Astrocyte of the hippocampus (primary cell): ENCODE measurements at places on chromosomes 13 and 19.

GRCh38 chr19:3375221-3376090, 9.1 kb downstream of the NFIC start:
- peak; percentile 65 for DNase-seq

DNA sequence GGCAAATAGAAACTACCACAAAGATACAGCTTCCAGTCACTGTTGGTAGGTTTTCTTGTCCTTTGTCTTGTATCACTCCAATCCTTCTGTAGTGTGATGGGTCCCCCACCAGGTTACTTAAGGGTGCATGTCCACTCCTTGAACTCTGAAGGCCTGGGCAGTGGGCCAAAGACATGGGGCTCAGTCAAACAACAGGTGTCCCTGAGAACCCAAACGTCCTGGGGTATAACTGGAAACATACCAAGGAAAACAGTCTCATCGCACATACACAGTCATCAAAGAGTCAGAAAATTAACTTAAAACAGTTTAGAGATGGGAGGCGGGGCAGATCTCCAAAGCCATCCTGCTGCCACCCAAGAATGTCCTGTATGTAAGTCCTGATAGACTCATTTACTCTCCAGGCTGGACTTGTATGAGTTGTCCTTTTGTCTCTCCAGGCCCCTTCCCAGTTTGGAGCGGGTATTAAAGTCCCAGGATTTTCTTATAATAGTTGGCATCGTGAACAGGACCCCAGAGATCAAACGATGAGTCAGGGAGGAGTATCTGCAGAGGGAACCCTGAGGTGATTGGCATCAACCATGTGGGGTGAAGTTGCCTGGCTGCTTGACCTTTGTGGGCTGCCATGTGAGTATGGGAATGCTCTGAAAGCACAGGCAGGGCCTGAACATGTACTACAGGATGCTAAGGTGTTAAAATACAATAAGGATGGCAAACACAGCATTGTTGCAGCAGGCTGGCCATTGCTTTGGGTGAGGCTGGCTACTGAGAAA, 613.2 kb upstream of the KLF12 start:
- no peak for DNase-seq

DNA sequence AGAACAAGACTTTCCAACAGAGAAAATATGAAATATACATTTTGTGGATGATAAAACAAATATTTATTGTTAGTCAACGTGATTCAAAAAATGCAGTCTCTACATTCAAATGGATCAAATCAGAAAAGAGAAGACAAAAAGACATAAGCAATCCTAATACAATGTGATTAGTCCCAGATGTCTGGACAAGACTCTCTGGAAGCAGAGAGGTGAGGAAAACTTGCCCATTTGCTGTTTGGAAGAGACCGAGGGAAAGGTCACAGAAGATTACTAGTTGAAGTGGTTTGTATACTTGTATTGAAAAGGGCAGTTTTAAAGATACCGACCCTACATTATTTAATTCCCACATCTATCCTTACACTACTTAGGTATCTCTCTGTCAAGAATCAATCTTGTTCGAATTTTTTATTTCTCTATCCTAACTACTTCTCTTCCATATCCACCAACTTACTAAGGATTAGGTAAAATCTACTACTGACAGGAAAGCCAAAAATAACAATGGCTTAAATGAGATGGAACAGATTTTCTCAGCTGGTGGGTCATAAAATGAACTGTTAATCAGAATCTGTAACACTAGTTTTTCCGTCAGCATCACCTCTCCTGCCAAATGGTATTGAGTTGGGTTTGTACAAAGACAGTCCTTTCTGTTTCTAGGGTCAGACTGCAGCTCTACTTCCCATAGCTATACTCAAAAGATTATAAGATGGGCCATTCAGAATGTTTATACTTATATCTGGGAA, 497.1 kb downstream of the DCT start:
- DNase-seq = no peak

- DNase-seq = peak; percentile 82
Observed at GRCh38 chr13:32261567-32261966, 53.6 kb downstream of the ZAR1L start.

GRCh38 chr13:113963376-113963775, 10.5 kb downstream of the C13orf46 start:
- no peak for DNase-seq

GRCh38 chr13:36356058-36356457, 9.9 kb upstream of the SPART start:
- no peak for DNase-seq

DNA sequence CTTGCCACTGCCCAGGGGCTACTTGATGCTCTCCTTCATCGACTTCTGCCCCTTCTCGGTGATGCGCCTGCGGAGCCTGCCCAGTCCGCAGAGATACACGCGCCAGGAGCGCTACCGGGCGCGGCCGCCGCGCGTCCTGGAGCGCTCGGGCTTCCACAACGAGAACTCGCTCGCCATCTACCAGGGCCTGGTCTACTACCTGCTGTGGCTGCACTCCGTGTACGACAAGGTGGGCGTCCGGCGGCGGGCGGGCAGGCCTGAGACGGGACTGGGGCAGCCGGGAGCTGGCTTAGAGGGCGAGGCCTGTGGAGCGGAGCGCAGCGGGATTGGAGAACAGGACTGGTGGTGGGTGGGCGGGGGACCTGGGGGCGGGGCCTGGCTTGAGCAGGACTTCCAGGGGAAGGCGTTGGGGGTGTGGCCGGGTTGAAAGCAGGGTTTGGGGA, 12.7 kb upstream of the PSMD8 start:
- peak; percentile 88 for DNase-seq

DNA sequence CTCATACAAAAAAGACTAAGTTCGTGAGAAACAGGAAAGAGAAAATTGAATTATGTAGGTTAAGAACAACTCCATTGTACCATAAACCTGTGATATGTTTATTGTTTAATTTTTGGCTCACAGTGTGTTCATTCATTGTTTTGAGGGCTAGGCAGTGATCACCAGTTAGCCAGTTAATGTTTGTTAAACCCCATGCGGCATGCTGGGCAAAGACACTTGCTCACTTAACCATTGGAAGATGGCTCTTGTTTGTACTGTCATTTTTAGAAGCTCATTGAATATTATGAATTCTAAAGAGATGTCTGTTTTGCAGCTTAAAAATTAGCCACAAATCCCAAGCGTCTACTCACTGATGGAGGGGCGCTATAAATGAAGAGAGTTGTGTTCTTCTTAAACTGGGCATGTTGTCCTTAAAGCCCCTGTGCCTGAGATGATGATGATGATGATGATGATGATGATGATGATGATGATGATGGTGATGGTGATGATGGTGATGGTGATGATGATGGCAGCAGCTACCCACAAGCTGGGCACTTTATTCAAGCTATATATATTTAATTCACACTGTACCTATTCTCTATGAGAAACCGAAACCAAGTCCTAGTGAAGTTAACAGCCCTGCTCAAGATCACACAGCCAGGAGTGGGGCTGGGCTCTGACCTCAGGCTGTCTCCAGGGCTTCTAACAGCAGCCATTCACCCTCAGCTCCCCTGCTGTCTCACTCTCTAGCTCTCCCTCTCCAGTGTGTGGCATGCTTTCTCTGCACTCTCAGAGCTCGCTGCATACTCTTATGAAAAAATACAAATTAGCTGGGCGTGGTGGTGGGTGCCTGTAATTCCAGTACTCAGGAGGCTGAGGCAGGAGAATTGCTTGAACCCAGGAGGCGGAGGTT, 169.1 kb downstream of the SHISA2 start:
- DNase-seq = peak; percentile 32

GRCh38 chr13:51495316-51495715, 42.5 kb upstream of the INTS6 start:
- DNase-seq = no peak

GRCh38 chr13:108948251-108948671, 318.9 kb downstream of the MYO16 start:
- no peak for DNase-seq

GRCh38 chr13:66162470-66162869, 1067.7 kb downstream of the PCDH9 start:
- no peak for DNase-seq

- no peak for DNase-seq
Observed at GRCh38 chr13:106286811-106287210, 248.7 kb downstream of the EFNB2 start.

GRCh38 chr19:46718157-46718933, 1.4 kb upstream of the PRKD2 start:
- DNase-seq = no peak

- no peak for DNase-seq
Observed at GRCh38 chr13:101489643-101490405, 37.3 kb downstream of the ITGBL1 start.

GRCh38 chr19:41795031-41795461, 1.3 kb upstream of the CEACAM3 start:
- DNase-seq = peak; percentile 48

GRCh38 chr13:52428295-52428694, 22.1 kb downstream of the VPS36 start:
- peak; percentile 38 for DNase-seq

DNA sequence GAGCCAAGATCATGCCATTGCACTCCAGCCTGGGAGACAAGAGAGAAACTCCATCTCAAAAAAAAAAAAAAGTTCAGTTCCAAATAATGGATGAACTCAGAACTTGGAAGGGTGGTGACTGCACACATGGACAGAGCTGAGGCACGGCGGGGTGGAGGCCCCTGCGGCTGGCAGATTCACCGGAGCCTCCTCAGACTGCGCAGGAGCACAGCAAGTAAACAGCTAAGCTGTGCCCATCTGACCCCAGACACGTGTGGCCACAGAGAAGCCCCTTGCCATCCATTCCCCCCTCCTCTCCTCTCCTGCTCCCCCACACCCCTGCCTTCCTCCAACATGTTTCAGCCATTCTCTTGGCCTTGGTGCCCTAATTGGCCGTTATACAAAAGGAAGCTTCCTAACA, 15.6 kb upstream of the PROZ start:
- DNase-seq = no peak

GRCh38 chr19:34171877-34172660, at the start of gene LSM14A:
Gene LSM14A (plus strand): TSS chr19:34172504. CDS start chr19:34172643, 139 bp downstream.
- peak; percentile 98 for DNase-seq

- peak; percentile 69 for DNase-seq
Observed at GRCh38 chr19:56091066-56091490, 30.0 kb downstream of the ZNF787 start.

DNA sequence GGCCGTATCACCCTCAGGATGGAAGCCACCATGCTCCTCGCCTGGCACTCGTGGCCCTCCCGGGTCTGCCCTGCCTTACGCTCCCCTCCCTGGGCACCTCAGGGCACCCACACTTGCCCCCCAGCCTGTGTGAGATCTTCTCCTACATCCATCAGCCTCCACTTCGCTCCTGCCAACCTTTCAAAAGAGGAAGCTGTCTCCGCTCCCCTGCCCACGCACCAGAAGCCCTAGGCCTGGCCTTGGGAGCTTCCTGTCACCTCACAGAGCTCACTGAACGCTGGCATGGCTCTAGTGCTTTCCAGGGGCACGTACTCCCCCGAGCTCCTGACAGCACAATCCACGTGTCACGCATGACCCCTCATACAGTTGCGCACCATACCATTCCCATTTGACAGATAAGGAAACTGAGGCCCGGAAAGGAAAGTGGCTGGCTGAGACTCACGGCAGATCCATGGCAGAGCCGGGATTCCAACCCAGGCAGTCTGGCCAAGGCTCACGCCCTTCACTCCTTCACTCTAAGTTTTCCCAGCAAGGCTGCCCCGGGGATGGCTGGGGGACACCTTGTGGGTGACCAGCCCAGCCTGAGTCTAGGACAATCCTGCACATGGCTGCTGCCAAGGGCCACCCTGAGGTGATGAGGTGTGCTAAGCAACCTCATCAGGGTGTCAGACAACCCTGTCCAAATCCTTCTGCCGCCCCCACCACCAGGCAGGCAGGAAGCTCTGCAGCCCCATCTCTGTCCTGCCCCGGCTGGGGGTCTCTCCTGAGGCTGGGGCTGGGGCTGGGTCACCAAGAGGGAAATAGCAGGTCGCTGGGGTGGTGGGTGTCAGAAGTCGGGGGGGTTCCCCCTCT, 19.3 kb downstream of the PPP1R12C start:
- DNase-seq = no peak

DNA sequence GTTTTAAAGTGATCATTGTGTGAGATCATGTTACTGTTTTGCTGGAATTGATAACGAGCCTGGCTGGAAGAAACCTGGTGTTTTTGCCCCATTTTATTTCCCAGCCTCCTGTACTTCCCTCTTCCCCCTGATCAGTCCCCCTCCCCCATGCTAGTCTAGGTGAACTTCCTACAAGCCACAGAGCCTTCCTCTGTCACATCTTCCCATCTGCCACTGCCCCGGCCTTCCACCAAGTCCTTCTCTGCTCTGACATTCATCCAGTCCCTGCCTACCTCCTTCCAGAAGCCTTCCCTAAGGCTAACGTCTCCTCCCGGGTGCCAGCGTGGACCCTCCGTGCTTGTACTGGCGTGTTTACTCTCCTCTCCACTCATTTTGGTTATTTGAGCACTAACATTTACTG, 14.3 kb downstream of the FARP1 start:
- DNase-seq = no peak

DNA sequence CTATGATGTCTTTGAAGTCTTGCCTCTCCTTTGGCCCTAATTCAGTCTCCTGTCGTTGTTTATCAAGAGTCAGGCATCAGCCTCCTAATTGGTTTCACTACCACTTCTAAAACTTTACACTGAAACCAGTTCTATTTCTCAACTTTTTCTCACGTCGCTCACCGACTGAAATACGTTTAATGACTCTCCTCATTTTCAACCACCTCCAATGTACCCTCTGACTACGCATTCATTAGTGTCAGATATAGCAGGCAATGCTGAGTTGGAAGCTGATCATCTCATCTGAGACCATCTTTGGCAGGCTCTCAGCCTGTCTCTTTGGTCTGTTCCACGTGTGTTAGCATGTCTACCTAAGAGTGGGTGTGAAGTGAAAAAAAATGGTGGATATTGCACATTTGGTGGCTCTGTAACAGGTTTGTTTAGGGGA, 128.1 kb downstream of the KL start:
- no peak for DNase-seq

- DNase-seq = no peak
Observed at GRCh38 chr13:110297011-110297410, 9.9 kb downstream of the COL4A1 start.

- no peak for DNase-seq
Observed at GRCh38 chr13:48976576-48977285, 1.0 kb downstream of the FNDC3A start.

DNA sequence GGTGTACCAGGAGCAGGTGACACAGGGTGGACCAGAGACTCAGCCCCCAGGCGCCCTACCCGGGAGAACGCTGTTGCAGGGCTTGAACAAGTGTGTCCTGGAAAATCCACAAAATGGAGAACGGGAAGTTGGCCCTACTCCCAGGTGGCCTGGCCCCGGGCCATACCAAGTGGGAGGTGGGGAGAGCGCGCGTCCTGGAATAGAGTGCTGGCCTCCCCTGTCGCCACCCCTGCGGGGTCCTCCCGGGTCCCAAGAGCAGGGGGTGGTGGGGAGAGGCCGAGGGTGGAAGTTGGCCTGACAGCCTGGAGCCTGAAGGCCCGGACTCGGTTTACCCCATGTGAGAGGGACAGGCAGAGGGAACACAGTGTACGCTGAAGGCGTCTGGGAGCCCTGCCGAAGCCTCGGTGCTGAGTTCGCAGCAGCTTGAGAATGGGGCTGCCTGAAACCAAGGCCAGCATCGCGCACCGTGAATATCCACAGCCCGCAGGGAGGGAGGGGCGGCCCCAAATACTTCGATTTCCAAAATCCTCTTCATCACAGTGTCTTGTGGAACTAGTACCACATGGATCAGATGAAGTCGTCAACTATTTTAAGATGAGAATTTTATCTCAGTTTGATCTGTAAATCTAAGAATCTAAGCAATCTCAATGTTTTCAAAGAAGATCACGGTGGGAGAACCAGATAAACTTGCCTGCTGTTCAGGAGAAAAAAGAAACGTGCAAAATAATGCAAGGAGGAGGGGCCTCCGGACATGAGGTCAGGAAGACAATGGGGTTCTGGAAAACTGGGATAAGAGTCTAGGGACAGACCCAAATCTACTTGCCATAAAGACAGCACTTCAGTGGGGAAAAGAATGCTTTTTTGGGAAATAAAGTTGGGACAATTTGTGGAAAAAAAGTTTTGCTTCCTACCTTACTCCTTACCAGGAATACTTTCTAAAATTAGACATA, 10.4 kb upstream of the KLF16 start:
- peak; percentile 73 for DNase-seq
